ENCODE measurements at places on chromosomes 5 and 9.

DNA sequence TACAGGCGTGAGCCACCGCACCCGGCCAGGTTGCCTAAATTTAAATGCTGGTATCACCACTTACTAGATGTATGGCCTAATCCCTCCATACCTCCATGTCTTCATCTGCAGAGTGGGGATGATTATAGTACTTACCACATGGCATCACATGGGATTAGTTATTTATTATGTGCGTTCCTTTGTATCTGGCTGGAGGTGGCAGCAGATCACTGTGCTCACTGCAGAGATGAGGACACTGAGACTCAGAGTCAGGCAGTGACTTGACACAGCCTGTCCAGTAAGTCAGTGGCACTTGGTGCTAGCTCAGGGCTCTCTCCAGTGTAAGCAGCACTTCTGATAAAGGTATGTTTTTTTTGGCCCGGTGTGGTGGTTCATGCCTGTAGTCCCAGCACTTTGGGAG, 38.4 kb upstream of the HAND1 start:
- no peak for DNase-seq

DNA sequence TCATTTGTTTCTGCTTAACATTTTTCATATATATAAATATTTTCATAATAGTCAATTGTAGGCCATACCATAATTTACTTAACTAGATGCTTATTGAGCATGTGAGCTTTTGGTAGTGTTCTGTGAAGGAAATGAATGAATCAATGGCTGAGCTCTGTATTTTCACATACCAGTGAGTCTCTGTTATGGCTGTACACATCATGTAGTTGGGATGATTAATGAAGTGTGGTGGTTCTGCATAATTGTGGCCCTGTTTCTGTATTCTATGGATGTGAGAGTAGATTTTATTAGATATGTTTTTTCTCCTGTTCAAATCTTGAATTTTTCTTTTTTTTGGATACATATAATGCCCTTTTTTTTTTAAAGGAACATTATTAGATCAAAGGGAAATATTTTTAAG, 56.2 kb downstream of the CTNNA1 start:
- no peak for DNase-seq

GRCh38 chr5:157516006-157516405, 56.0 kb downstream of the NIPAL4 start:
- no peak for DNase-seq

- DNase-seq = no peak
Observed at GRCh38 chr5:32207355-32207634, 33.2 kb upstream of the GOLPH3 start.

GRCh38 chr5:176614805-176615478, 5.0 kb upstream of the GPRIN1 start:
- DNase-seq = no peak

GRCh38 chr9:116450378-116451139, 236.5 kb upstream of the TRIM32 start:
- no peak for DNase-seq

- DNase-seq = no peak
Observed at GRCh38 chr5:73728493-73729273, 102.7 kb downstream of the ARHGEF28 start.

DNA sequence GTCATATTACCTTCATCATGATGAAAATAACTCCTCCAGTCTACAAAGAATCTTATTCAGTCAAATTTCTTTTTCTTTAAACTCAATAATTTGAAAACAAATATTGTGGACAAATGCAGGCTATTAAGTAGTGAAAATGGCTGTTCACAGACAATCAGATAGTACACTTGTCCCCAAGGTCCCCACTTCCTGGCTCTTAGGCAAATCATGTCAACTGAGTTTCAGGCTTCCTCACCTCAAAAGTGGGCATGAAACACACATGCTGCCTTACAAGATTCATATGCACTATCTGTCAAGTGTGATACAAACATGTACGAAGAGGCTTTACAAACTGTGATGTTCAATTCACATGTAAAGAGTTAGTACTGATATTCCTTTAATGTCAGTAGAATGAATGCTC, 385.2 kb upstream of the SEMA6A start:
- DNase-seq = no peak

GRCh38 chr5:58810086-58810485, 227.2 kb downstream of the RAB3C start:
- DNase-seq = no peak
